ENCODE measurements at places on chromosomes 7 and 10. TPM values are rescaled to one million over a fixed set of nuclear protein-coding genes. Genes with fewer than 3 reads are reported as not detected.

TMEM139 gene
- not detected for total RNA-seq

ARHGAP22 gene
- 3.2 TPM for total RNA-seq

LRWD1 gene
- 11.0 TPM for total RNA-seq

PRLHR gene
- total RNA-seq = 23.1 TPM

DNAJC12 gene
- total RNA-seq = 2.7 TPM

SPDYE16 gene
- not detected for total RNA-seq

MPP7 gene
- total RNA-seq = 24.8 TPM

SLC13A1 gene
- not detected for total RNA-seq

CLRN3 gene
- total RNA-seq = not detected

STEAP4 gene
- total RNA-seq = 41.7 TPM

DGKI gene
- 1.2 TPM for total RNA-seq

DNA sequence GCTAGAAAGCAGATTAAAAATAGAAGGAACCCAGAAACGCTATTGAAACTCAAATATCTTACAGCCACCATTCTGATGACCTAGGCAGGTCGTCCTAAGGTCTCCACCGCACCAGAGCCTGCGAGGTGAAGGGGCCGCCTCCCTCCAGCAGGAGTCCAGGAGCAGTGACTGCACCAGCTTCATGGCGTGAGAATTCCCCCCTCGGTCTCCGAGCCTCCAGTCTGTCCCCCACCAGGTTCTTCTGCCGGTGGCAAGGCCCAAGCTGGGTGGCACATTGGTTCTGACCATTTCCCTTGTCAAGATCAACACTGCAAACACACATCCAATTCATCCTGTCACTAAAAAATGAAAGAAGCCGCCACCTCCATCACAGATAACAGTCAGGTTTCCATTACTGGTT is 98.7 kb downstream of the DIP2C start:
- DNase-seq = no peak

GRCh38 chr7:71752171-71752935 is 620.4 kb downstream of the GALNT17 start:
- no peak for DNase-seq

DNA sequence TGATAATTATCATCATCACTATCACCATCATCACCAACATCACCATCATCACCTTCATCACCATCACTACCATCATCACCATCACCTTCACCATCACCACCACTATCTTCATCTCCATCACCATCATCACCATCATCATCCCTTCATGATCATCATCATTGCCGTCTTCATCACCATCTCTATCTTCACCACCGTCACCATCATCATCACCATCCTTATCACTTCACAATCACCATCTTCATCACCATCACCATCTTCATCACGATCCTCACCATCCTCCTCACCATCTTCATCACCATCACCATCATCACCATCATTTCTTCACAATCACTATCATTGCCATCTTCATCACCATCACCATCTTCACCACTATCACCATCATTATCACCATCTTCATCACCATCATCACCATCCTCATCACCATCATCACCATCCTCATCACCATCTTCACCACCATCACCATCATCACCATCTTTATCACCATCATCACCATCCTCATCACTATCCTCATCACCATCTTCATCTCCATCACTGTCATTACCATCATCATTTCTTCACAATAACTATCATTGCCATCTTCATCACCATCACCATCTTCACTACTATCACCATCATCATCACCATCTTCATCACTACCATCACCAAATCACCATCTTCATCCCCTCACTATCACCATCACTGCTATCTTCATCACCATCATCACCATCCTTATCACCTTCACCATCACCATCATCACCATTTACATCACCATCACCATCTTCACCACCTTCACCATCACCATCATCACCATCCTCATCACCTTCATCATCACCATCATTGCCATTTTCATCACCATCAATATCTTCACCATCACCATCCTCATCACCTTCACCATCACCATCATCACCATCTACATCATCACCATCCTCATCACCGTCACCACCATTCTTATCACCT is 72.4 kb upstream of the DNAAF5 start:
- DNase-seq = no peak

DNA sequence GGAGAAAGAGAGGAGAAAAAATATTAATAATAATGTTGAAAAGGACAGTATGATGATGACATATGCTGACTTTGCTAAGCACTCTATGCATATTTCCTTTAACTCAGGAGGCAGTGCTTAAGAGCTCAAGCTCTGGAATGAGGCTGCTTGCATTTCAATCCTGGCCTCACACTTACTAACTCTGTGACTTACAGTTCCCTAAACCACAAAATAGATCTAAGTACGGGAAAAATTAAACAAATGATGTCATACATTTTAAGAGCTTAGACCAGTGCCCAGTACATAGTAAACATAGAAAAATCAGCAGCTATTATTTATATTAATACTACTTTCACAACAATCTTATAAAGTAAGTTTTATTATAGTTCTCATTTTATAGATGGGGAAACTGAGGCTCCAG is 61.3 kb downstream of the GFRA1 start:
- DNase-seq = no peak

- no peak for DNase-seq
Observed at GRCh38 chr10:5453749-5454489, 41.6 kb downstream of the NET1 start.

DNA sequence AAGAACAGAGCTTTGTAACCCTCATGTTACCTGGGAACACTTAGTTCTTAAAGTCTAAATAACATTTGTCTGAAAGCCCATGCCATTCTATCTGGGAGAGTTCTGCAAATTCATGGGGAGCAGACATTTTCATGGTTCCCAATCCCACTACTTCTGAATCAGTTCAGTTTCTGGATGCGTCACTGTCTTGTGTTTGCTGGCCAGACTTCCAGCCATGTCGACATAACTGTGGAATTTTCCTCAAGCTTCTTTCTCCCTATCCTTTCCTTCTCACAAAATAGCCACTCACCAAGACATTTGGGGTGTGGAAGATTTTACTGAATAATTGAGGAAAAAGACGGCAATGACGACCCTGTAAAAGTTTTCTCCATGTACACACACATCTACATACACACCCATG is 272.5 kb downstream of the NEBL start:
- DNase-seq = no peak

DNA sequence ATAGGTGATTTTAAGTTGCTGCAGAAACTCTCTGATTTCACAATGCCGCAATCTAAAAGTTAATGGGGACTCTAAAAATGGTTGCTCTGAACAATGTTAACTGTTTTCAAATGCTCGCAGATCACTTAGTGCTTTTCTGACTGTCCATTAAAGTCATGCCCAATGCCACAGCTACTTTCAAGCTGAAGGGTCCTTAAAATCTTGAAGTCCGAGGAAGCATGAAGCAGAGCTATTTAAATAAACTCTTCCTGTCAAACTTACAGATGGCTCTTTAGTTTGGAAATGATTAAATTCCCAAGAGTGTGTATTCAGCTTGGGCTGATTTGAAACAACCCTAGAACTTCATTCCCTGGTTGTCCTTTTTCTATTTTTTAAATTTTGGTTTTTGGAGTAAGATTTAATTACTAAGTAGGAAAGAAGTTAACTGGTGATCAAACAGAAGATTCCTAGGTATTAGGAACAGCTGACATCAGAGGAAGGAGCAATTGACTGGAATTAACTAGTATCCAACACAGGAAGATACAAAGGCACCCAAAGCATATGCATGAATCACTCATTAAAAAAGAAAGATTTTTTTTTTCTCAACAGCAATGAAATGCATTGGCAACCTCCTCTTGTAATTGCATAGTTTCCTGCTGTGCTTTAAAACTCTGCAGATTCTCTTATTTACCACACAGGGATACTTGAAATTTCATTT is 105.1 kb downstream of the NRP1 start:
- no peak for DNase-seq

GRCh38 chr7:122913608-122914007 is 27.3 kb upstream of the CADPS2 start:
- DNase-seq = no peak

DNA sequence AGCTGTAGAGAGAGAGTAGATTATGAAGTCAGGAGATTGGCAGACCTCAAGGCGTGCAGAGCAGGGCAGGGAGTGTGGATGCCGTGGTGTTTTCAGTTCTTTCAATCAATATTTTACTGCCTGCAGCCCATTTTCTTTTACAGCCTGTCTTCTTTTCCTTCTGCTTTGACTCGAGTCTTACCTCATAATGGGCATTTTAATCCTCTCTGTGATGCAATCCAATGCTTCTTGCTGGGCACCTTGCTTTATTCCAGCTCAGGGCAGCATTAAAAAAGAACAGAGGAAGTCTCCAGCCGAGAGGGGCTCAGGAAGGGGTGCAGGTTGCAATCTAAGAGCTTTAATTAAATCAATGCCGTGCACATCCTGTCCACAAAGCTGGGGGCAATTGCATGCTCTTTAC is 839.0 kb downstream of the LRMDA start:
- no peak for DNase-seq

- no peak for DNase-seq
Observed at GRCh38 chr7:142697270-142697669, 52.0 kb upstream of the PRSS1 start.

- no peak for DNase-seq
Observed at GRCh38 chr7:48518092-48518491, 346.8 kb downstream of the ABCA13 start.

- DNase-seq = no peak
Observed at GRCh38 chr10:6609625-6610024, 29.5 kb upstream of the PRKCQ start.

DNA sequence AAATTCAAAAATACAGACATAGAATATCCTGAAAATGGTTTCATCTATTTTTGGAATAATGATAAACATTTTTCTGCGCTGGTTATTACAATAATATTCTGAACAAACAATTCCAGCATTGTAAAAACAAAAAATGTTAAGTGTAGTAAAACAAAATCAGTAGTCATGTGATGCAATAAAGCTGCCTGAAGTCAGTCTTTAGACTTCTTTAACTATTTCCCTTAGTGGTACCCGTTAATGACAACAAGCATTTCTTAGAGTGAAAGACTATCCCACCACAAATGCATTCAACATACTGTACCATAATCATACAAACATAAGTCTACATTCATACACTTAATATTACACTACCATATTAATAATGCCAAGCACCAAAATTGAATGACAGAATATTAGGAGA is 1.6 kb downstream of the SKAP2 start:
- no peak for DNase-seq

DNA sequence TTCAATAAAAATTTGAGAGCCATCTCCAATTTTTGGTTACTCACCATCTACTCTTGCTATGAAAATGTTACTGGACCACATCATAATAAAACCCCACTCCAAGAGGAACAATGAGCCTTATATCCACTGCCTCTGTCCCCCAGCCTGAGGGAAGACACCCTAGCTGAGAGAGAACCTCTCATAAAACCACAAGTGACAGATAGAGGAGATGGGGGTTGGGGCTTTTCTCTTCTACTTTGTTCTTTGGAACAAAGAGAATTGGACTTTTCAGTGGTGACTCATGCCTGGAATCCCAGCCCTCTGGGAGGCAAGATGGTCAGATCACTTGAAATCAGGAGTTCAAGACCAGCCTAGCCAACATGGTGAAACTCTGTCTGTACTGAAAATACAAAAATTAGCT is 27.6 kb upstream of the TAS2R16 start:
- no peak for DNase-seq

- DNase-seq = no peak
Observed at GRCh38 chr10:27844223-27844622, 98.6 kb upstream of the MKX start.

DNA sequence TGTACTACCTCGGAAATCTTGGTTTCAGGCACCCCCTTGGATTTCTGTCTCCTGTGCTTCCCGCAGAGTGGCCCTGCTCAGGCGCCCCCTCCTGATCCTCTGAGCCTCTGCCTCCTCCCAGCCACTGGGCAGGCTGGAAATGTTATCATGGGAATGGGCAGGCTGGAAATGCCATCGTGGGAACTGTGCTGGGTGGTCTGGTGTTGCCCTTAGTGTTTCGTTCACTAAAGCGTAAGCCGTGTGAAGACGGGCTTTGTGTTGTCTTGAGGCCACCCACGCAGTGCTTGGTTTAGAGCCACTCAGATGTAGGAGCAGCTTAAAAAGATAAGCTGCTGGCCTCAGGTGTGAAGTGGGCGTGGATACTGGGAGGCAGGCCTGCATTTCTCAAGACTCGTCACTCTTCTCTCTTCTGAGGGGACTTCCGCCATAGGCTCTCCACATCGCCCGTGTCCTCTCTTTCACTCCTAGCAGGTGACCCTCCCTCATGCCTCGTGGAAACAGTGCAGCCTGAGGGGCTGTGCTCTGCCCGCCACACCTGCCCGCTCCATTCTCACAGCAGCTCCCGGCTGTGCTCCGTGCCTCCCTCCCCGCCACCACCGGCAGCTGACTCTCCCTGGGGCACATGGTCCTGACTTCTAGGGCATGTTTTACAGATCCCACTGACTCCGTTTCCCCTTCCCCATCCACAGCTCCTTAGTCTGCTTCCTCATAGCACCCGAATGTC is 28.5 kb downstream of the PPP2R2D start:
- no peak for DNase-seq

GRCh38 chr10:73095481-73096021 is 1.1 kb downstream of the P4HA1 start:
- DNase-seq = no peak

- DNase-seq = no peak
Observed at GRCh38 chr7:98674461-98674860, 57.4 kb downstream of the NPTX2 start.

DNA sequence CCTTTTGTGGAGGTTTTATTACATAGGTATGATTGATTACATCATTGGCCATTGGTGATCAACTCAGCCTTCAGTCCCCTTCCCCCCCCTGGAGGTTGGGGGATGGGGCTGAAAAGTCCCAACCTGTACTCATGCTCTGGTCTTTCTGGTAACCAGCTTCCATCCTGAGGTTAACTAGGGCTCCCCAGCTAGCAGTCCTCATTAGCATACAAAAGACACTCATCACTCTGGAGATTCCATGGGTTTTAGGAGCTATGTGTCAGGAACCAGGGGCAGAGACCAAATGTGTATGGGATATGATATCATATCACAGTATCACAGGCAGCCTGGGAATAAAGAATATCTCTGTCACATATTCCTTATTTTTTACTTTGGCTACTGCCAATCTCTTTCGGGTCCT is 13.6 kb downstream of the CCSER2 start:
- no peak for DNase-seq

DNA sequence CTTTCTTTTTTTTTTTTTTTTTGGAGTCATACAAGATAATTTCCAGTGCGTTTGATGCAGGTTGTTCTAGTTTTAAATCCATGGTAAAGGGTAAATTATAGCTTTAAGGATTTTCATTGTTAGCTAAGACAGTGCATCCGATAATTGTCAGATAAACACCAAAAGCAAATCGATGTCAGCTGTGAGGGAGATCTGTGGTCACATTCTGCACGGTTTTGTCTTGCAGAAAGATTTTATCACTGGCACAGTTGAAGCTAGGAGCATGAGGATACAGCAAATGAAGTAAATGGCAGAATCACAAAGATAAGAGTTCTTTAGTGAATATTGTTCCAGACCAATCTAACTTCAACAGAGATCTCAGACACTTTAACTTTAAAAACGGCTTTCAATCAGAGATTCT is 648.8 kb upstream of the COBL start:
- DNase-seq = no peak

- DNase-seq = no peak
Observed at GRCh38 chr7:24152356-24152755, 131.6 kb upstream of the NPY start.

GRCh38 chr7:14850039-14850438 is 52.5 kb downstream of the DGKB start:
- DNase-seq = no peak

All from vagina (tissue), 2 donors.